ENCODE measurements at places on chromosomes 13 and 19. TPM values are rescaled to one million over a fixed set of nuclear protein-coding genes. Genes with fewer than 3 reads are reported as not detected.

PET100 gene
- 130 TPM for total RNA-seq

DNA sequence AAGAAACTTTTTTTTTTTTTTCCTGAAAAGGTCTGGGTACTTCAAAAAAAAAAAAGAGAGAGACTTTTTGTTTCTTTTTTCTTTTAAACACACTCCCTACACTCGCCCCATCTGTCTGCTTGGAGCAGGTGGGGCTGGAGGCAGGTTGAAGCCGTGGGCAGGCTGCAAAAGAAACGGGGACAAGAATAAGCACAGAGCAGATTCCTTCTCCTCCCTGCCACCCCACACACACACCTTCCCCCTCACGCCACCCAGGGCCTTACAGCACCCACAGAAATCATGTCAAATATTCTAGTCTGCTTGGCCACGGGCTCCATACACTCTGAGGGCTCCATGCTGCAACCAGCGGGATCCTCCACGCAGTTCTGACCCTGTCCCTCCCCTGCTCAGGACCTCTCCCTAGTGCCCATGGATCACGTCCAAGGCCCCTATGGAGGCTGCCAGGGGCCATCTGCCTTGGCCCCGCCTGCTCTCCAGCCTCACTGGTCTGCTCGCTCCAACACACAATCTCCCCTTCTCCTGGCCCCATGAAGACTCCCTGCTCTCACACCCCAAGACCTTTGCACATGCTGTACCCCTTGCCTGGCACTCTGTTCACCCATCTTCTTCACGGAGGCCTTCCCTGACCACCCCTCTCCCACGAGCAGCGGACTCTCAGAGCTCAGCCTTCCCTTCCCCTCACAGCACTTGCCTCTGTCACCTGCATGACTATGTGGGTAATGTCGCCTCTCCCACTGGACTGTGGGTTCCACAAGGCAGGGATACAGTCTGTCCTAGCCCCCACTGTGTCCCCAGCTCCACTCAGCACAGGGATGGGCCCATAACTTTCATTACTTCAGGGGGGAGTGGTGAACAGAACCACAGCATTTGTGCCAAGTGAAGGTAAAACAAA is 11.4 kb downstream of the AKT2 start:
- DNase-seq, result no peak

DNA sequence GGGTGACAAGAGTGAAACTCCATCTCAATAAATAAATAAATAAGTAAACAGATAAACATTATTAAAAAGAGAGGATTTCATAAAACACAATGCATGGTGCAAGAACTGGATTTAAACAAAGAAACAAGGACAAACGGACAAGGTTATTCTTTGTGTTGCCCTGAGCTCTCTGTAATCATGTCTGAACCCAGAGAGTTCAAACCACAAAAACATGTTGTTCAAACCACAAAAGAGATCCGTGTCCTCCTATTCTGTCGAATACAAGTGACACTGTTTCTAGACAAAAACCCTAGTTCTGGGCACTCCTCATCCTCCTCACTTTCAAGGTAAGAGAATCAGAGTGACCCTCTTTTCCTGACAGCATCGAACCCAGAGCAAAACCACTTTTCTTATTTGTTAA is 4.6 kb upstream of the TPRX2 start:
- no peak for DNase-seq

DNA sequence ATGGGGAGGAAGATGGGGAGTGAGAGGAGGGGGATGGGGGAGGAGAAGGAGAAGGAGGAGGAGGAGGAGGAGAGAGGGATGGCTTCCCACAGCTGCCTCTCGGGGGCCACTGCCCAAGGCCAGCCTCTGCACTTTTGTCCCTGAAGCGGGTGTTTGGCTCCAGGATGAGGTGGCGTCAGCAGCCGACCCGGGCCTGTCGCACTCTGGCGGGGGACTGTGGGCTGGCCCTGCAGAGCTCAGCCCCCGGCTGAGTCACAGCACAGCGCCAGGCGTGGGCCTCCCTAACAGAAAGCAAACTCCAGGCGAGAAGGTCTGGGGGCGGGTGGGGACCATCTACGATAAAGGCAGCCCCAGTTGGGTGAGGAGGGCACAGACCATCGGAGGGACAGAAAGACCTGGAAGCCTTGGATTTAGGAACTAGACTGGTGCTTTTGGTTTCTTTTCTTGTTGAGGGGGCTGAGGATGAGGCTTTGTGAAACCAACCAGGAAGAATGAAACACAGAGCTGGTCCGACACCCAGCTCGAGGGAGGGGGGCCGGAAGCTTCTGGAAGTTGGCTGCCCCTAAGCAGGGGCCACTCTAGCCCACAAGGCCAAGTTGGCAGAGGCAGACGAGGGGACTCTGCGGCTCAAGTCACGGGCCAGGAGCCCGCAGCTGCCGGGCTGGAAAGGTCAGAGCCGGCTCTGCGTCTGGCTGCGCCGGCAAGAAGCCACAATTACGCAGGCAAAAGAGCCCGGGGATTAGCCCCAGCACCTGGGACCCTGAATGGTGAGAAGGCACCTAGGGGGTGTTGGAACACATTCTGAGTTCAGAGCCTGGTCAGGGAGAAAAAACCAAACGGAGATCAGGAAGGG is 18.2 kb downstream of the LSM4 start:
- peak; percentile 81 for DNase-seq

- no peak for DNase-seq
Observed at GRCh38 chr19:10687518-10688288, 13.5 kb upstream of the QTRT1 start.

- DNase-seq, result no peak
Observed at GRCh38 chr13:68550330-68550729, 1320.2 kb upstream of the PCDH9 start.

Data from A673 (cell line).